ENCODE measurements at places on chromosomes 16 and 17.

- DNase-seq, result no peak
Measured at GRCh38 chr16:15649727-15650018, 372 bp upstream of the NDE1 start.

- no peak for DNase-seq
Measured at GRCh38 chr16:70740914-70741782, 55.3 kb upstream of the MTSS2 start.

GRCh38 chr16:10296956-10297340 lies 88.9 kb upstream of the ATF7IP2 start:
- no peak for DNase-seq

DNA sequence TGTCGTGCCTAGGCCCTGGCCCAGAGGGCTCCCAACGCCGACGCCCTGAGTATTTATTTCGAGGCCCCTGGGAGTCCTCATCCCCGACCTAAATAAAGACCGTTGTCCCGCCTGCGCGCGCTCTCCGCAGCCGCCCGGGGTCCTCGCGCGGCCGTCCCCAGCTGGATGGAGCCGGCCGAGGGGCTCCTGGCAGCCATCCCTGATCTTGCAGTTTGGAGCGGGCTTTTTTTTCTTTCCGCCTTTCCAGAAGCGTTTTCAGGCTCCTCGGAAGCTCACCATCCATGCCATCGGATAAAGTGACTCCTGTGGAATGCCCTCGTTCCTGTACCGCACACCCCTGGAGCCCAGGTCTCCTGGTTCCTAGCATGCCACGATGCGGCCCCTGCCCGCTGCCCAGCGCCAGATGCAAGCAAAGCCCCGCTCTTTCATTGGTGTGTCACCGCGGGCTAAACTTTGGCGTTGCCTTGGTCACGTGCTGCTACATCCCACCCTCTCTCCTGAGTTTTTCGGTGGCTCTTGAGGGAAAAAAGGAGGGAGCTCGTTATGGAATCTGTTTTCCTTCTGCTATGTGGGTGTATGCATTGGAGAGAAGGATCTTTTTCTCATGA lies 716 bp downstream of the TMEM94 start:
- DNase-seq, result peak; percentile 13

DNA sequence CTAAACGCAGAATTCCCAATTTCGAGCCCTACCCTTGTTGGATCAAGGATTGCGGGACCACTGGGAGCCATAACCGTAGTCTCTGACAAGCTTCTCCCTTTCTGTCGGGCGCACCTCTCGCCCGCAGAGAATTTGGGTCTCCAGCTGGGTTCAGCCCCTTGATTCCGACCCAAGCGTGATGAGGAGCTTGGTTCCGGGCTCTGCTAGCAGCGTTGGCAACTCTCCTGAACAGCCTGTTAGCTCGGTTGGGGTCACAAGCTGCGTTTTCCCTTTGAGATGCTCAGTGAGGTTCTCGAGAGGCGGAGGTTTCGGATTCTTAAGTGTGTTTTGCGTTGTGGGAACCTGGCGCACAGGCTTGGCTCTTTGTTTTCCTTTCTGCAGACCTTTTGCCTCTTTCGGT lies 655 bp downstream of the ATXN1L start:
- DNase-seq, result no peak

DNA sequence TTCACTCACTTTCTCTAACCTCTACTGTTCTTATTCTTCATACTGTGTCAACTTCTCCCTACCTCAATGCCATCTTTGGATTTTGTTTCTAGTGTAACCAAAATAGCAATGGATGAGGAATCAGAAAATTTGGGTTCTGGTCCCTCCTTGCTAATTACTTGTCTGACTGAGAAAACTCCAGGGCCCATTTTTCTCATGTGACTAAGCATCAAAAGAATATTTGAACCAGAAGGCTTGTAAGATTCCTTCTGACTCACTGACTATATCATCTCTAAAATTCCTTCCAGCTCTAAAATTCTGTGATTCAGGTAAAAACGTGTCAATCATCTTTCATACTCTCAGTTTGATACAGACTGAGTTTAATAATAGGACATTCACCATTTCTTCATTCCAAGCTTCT lies 57.9 kb downstream of the BRIP1 start:
- no peak for DNase-seq

GRCh38 chr16:50300942-50301625 lies 34.7 kb downstream of the ADCY7 start:
- DNase-seq, result no peak

DNA sequence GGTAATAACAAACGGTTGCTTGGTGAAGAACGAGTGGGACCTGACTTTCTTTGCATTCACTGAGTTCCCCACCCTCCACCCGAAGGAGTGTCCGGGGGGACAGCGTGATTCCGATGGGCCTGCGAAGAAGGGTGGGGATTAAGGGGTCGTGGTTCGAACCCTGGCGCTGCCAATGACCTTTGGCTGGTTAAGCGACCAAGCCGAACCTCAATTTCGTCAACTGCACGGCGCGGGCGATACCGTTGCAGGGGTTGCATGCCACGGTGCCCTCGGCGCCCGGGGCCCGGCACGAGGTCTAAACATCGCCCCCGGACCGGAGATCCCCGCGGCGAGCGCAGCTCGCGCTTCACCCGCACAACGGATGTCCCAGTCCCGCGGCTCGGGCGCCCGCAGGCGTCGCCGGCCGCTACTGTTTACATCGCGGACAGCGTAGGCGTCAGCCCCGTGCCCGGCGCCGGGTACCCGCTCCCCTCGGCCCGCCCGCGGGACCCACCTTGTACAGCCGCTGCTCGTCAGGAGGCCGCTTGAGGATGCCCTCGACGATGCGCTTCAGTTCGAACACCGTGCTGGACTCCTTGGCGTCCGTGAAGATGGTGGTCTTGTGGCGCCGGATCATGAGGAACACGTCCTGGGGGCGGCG lies 460 bp downstream of the ELOB start:
- DNase-seq, result peak; percentile 37

- no peak for DNase-seq
Measured at GRCh38 chr16:81136390-81137335, 40.5 kb upstream of the GCSH start.

DNA sequence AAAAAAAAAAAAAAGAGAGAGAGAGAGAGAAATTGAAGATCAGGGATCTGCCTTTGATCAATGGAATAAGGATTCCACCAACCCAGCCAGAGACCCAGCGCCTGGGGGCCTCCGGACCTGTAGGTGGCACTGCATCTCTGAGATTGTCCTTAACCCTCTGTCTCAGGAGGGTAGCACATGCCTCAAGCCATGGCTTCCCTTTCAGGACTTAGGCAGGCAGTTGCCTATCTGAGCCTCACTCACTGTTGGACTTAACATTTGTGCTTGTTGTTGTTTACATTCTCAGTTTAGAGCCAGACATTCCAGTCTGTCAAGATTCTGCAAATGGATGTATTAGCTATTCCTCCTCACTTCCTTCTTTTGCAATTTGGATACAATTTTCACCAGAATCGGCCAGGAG lies 5.1 kb upstream of the SCNN1B start:
- no peak for DNase-seq

DNA sequence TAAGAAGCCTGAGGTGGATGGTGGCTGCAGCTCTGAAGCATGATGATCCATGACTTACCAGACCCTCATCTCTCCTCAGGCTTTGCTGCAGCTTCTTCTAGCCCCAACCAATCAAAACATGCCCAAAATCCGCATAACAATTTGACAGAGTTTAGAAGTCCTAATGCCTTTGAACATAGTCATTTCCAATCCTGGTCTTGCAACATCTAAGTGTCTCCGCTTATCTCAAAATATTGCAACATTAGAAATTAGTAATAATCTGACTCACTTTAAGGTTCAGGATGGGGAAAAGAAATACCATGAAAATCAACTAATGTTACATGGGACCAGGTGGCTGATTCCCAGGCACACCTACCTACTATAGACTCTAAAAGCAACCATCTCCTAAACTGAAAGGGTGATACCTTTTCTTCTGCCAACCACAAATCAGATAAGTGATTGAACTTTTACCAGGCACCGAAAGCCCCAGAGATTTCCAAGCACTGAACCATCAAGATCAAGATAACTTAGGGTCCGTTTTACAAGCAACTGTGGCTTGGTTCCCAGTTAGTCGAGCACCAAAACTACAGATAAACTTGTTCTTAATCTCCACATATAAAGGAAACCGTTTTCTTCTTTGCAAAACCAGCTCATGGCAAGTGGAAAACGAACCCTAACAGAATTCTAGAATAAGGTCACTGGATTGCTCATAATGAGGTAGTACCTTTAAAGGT lies 14.0 kb downstream of the ERN1 start:
- no peak for DNase-seq

GRCh38 chr16:65743558-65743957 lies 621.7 kb upstream of the CDH11 start:
- DNase-seq, result no peak

- DNase-seq, result no peak
Measured at GRCh38 chr17:5446786-5447185, 7.8 kb upstream of the C1QBP start.

DNA sequence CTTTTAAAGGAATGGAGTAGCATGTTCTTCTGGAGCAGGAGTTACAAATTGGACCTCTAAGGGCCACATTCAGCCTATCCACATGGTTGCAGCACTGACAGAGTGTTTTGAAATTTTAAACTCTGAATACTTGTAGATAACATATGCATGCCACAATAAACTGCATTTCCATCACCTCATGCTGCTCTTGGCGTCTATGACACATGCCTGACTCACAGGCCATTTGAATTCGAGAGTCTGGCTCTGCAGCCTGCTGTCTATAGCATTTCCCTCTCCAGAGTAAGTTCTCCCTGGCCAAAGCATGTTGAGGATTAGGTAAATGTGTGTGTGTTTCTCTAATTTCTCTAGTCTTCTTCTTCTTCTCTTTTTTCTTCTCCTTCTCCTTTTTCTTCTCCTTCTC lies 28.7 kb upstream of the MYOCD start:
- DNase-seq, result no peak

- peak; percentile 55 for DNase-seq
Measured at GRCh38 chr17:29565643-29566472, 979 bp downstream of the ABHD15 start.

GRCh38 chr16:29230671-29231096 lies 175.8 kb downstream of the NPIPB11 start:
- no peak for DNase-seq

DNA sequence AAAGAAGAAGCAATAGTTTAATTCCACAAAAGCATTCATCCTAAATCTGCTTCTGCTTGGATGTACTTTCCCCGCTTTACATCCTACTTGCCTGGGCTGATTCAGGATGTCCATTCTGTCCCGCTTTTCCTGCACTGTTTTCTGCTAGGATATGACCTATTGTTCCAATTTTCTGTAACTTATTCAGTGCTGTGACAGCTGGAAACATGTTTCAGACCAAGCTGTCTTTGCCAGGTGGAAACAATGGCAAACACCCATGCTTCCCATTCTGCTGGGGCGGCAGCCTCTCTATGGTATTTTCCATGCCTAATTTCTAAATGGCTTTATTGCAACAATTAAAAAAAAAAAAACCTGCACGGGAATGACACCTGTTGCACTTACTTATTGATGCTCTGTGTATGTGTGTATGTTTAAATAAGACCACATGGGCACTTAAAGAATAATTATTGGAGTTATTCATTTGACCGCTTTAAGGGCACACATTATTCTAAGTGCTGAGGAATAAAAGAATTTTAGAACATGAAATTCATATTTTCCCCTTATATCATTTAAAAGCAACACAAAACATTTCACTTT lies 21.0 kb downstream of the COQ7 start:
- DNase-seq, result no peak

- no peak for DNase-seq
Measured at GRCh38 chr17:17455173-17455572, 21.6 kb upstream of the MED9 start.

GRCh38 chr17:82283208-82283749 lies 9.8 kb upstream of the CSNK1D start:
- peak; percentile 36 for DNase-seq

DNA sequence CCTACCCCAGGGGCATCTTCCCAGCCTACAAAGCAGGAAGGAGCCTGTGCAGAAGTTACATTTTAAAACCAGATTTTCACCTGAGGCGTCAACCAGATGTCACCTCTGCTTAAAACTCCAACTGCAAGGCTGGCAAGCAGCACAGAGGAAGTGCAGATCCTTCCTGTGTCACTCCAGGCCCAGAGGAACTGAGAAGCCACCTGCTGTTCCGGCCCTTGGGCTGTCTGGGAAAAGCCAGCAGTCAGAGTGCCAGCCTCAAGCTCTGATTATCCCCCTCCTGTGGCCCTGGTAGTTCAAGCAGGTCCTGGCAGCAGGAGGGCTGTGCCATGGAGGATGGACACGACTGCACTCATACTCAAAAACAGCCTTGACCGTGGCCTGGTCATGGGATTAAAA lies 10.2 kb downstream of the POLR2C start:
- DNase-seq, result no peak

GRCh38 chr16:50244140-50244503 lies 22.2 kb upstream of the ADCY7 start:
- DNase-seq, result no peak

DNA sequence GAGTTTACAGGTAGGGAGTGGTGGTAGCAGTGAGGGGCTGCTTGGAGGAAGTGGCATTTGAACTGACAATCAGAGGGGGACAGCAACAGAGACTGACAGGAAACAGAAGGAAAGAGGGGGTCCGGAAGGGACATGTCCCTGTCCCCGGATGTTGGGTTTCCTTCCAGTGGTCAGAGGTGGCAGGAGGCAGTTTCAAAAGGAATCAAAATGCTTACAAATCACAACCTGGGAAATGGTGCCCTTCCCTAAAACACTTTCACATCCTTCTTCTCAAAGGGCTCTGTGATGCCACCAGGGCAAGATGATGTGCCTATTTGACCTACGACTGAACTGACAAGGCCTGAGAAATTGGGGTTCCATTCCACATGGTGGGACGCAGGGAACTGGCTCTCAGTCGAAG lies 19.7 kb downstream of the ADGRG1 start:
- DNase-seq, result no peak

DNA sequence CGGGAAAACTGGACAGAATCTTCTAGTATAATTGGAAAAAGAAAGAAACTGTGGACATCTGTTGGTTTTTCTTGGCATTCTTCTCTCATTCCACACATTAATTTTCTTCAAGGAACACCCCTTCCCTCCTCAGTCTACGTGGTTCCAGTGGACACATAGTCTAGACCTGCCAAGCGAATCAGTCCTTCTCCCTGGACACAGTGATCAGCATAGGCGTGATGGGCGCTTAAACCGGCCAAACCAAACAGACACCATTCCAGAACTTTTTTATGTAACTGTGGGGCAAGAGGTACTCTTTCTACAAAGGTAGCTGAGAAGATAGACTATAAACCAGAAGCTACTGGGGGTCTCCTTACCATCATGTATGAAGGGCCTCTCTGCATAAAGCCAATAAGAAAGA lies 121.8 kb upstream of the COX10 start:
- no peak for DNase-seq

GRCh38 chr17:50731575-50732460 lies 12.4 kb downstream of the LUC7L3 start:
- no peak for DNase-seq

- DNase-seq, result no peak
Measured at GRCh38 chr16:60755907-60756306, 1280.3 kb downstream of the CDH8 start.

DNA sequence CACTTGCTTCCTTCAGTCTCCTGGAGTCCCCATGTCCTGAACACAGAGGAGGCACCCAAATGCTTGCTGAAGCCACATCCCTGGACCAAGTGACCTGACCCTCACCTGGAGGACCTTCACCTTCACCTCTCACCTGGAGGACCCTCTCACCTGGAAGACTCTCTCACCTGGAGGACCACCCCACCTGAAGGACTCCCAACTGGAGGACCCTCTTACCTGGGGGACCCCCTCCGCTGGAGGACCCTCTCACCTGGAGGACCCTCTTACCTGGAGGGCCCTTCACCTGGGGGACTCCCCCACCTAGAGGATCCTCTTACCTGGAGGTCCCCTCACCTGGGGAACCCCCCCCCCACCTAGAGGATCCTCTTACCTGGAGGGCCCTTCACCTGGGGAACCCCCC lies 573 bp upstream of the CDK10 start:
- no peak for DNase-seq

Data from activated naive CD4-positive, alpha-beta T cell treated with anti-CD3 and anti-CD28 coated beads, Interleukin-2, amount 50 U/mL, for 16 hours (primary cell).